ENCODE measurements at places on chromosomes 1 and 21.

GRCh38 chr1:211381481-211382181 lies 55.0 kb downstream of the TRAF5 start:
- DNase-seq = no peak

DNA sequence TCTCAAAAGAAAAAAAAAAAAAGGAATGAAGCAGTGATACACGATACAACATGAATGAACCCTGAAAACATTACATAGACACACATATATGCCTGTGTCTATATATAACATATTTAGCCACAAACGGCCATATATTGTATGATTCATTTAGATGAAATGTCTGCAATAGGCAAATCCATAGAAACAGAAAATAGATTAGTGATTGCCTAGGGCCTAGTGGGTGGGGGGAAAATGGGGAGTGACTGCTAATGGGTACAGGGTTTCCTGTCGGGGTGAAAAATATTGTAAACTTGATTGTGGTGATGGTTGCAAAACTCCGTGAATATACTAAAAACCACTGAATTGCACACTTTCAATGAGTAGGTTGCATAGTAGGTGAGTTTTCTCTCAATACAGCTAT lies 6.0 kb upstream of the H6PD start:
- no peak for DNase-seq

GRCh38 chr1:234094172-234094571 lies 189.7 kb downstream of the SLC35F3 start:
- no peak for DNase-seq

DNA sequence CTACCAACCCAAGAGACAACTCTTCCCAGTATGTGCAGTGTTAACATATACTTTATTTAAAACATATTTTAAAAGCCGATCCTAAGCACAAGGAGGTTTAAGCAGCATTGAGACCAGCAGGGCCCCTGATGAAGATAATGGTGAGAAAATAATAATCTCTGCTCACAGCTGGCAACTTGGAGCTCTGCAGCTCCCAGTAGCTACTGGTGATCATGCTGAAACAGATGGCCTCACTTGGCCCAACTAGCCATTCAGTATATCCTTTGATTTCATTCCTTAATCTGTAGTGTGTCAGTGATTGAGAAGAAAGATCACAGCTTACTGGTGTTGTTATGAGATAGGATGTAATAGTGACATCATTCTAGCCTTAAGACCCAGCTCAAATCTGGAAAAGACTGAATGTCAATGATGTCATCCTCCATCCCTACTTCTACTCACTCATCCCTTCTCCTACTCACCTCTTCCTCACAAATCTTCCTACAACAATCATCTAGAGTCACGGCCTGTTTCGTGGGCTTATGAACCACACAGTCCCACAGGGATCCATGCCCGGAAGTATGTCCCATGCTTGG lies 817.9 kb downstream of the PLA2G4A start:
- no peak for DNase-seq

DNA sequence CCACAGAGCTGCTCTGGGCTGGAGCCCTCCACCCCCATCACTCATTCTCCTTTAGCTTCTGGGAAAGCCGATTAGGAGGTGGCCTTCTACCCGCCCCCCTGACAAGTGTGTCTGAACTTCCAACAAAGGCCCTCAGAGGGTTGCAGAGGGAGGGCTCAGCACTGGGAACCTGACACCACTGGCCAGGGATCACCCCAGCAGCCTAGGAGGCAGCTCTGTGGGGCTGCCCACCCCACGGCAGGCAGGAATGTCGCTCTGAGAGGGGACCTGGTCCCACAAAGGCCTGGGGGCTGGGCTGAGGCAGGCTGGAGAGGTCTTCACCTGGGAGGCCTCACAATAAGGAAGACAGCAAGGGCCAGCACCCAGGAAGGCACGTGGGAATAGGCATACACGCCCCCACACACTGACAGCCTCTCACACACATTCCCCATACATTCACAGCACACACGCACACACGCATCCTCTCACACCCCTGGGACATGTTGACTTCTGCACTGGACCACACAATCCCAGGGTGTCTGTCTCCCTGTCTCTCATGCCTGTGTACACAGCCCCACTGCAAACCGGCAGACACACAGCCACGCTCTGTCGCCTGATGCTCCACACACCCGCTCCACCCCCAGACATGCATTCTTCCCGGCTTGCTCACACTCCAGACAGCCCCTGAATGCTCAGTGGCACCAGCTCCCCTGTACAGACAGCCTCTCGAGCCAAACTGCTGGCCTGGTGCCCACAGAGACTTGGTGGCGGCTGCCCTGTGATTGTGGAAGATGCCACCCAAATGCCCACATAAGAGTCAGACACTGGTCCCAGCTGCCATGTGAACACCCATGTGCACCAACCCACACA lies 30.7 kb downstream of the DMBX1 start:
- no peak for DNase-seq

DNA sequence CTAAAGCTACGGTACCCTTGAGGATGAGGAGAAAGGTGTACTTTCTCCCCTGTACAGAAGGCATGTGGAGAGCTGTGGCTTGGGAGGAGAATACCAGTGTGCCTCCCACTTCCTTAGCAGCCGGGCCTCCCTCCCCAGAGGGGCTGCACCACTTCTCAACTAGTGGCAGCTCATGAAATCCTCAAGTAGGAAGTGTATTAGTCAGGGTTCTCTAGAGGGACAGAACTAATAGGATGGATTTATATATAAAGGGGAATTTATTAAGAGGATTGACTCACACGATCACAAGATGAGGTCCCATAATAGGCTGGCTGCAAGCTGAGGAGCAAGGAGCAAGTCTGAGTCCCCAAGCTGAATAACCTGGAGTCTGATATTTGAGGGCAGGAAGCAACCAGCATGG lies 53.1 kb upstream of the PPP2R5A start:
- peak; percentile 49 for DNase-seq

- DNase-seq = peak; percentile 42
These were observed 570 bp upstream of the PEX10 start for GRCh38 chr1:2412773-2413494.

DNA sequence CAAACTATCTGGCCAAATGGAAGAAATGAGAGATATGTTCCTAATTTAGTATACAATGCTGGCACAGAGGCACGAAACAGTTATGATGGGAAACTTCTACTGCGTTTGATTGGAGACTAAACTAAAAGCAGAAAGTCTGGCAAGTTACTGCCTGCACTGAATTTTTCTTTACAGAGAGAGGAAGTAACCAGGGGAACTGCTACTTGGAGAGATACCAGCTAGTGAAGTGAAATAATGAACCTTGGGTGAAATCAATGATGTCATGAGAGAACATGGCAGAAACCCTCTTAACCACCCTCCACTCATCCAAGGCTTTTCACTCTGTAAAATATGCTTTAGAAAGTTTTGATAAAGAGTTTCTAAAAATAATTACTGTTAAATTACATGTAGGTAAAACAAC lies 29.3 kb downstream of the NIBAN1 start:
- peak; percentile 56 for DNase-seq

GRCh38 chr1:115666702-115667101 lies 24.9 kb downstream of the VANGL1 start:
- DNase-seq = no peak

GRCh38 chr1:218350035-218350525 lies 4.9 kb downstream of the TGFB2 start:
- DNase-seq = peak; percentile 7

- DNase-seq = no peak
These were observed 271.1 kb downstream of the PTPRC start for GRCh38 chr1:198909973-198910372.

DNA sequence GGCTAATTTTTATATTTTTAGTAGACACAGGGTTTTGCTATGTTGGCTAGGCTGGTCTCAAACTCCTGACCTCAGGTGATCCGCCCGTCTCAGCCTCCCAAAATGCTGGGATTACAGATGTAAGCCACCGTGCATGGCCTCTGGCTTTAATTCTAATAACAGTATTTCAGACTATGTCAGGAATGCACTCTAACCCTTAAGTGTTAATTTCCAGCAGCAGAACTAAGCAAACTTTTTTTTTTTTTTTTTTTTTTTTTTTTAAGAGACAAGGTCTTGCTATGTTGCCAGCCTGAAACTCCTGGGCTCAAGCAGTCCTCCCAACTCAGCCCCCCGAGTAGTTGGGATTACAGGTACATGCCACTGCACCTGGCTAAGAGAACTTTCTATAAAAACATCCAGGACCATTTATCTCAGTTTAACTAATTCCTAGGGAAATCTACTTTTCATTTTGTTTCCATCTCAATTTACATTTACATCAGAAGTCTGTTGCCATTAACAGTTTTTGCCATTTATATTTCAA lies 6.5 kb downstream of the DCAF8 start:
- no peak for DNase-seq

DNA sequence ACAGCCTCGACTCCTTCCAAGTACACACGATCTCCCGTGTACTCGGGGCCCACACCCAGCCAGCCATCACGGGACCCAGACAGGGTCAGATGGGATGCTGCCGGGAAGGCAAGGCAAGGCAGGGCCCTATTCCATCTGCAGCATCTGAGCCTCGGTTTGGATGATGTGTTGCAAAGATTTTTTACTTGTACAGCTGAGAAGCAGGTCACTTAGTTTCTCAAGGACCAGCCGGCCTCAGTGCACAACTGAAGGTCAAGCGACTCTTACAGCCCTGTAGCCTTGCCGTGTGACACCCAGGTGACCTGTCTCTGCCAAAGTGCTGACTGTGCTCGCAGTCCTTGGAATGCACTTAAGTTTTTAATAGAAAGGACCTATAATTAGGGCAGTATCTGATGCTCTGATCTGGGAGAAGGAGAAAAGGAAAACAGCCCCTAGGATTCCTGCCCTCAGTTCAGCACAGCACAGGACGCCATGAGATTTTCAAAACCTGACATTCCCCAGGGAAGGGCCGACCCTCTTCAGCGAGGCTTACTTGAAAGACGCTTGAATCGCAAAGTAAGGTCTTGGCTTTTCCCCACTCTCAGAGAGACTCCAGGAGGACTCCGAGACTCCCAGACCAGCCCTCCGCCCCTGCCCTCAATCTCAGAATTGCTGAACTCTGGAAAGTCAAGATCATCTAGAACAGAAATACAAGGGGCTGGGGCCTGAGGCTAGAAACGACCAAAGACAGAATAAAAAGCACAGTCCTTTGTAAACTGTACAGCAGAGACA lies 1.3 kb downstream of the GPR157 start:
- no peak for DNase-seq

DNA sequence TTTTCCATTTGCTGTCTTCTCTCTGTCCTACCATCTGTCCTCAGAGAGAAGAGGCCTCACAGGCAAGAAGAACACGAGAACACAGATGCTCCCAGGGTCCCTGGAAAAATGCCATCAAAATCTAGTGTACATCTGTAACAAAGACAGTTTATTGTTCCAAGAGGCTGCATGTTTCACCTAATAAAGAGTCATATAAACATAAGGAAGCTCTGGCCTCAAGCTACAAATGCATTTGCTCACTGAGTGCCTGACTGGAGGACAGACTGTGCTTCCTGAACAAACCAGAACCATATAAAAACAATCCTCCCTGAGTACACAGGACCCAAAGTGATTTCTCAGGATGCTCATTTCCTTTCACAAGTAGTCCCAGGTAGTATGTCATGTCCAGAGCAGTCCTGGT lies 76.3 kb upstream of the SLC44A3 start:
- no peak for DNase-seq

All from Kasumi-1 (cell line).